ENCODE measurements at places on chromosomes 7 and 10.

- H3K4me3 ChIP-seq, result no peak overlapping the region
- no peaks in the 10 kb centered on the region for H3K27me3 ChIP-seq
- H3K36me3 ChIP-seq, result no peaks in the 10 kb centered on the region
Measured at GRCh38 chr10:119415536-119416503, 126.7 kb downstream of the RGS10 start.

DNA sequence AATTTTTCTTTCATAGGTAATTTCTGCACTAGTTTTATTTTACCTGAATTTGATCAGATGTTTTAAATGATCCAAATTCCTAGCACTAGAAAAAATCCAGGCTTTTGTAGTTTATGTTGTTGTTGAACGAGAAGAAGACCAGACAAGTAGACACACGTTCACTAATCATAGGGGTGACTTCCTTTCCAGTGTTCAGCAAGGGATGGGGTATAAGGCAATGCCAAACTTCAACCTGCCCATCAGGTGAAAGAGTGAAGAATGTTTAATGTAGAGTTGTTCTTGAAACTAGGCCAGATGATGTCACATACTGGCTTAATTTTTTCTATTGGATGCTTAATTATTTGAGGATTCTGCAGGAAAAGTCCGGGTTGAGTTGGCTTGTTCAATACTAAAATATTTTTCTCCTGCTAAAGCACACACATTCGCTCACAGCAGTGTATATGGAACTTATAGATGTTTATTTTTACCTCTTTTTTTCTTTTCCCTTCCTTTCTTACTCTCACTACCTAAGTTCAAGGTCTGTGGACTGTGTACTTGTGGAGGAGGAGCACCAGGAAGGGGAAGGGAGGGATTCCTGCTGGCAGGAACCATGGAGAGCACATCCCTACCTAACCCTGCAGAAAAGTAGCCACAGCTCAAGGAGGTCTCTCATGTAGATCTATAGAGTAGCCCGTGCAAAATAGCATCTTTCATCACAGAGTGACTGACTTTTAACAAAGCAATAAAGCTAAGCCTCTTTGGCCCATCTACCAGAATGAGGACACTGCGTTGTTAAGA, 23.1 kb upstream of the AKR1E2 start:
- no peaks in the 10 kb centered on the region for H3K4me1 ChIP-seq
- no peak overlapping the region for H3K27ac ChIP-seq
- H3K36me3 ChIP-seq, result no peaks in the 10 kb centered on the region
- no peaks in the 10 kb centered on the region for H3K27me3 ChIP-seq
- no peak for DNase-seq
- no peak overlapping the region for H3K4me3 ChIP-seq

DNA sequence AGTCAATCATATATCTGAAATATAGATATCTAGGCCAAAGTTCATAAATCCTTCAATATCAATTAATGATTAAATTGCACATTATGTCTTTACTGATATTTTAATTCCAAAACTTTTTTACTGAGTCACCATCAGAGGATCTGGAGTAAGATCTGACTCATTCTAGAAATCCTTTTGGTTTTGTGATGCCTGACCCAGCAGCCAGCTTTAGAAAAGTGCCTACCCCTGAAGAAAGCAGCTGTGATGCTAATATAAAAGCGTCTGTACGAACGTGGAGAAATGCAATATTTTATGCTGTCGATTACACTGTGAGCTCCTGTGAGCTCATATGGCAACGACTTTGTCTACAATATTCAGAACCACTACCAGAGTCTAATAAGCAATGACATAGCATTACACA, 142.5 kb upstream of the LRRTM3 start:
- H3K4me3 ChIP-seq, result no peak overlapping the region
- H3K27me3 ChIP-seq, result no peaks in the 10 kb centered on the region
- DNase-seq, result no peak
- H3K27ac ChIP-seq, result no peak overlapping the region

- no peaks in the 10 kb centered on the region for H3K36me3 ChIP-seq
- no peak for DNase-seq
- H3K27me3 ChIP-seq, result no peaks in the 10 kb centered on the region
- no peak overlapping the region for H3K27ac ChIP-seq
Measured at GRCh38 chr7:14950013-14950412, 47.5 kb upstream of the DGKB start.

Measured in effector memory CD4-positive, alpha-beta T cell (primary cell).